Amniotic stem cell (primary cell): ENCODE measurements at places on chromosomes 5 and 9.

- no peak for DNase-seq
Measured at GRCh38 chr5:181070523-181070922, 30.5 kb downstream of the BTNL9 start.

DNA sequence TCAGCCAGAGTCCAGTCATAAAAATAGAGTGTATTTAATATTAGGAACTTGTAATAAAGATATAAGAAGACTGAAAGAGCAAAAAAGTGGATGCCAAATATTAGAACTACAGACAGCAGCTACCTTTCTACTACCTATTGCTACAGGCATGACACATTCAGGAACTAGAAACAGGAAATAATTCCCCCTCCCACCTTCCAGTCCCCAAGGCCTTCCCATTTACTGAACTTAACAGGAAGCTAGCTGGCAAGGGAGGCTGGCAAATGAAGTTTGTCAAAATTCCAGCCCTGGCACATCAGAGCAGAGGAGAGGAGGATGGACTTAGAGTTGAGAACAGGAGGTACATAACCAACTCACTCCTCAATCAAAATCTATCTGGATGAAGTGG, 50.2 kb upstream of the RIC1 start:
- DNase-seq, result no peak

- no peak for DNase-seq
Measured at GRCh38 chr5:24539613-24540012, 105.2 kb downstream of the CDH10 start.

GRCh38 chr5:178114325-178115135, 1.2 kb downstream of the N4BP3 start:
- no peak for DNase-seq

- no peak for DNase-seq
Measured at GRCh38 chr5:170913573-170913972, 51.8 kb downstream of the RANBP17 start.

DNA sequence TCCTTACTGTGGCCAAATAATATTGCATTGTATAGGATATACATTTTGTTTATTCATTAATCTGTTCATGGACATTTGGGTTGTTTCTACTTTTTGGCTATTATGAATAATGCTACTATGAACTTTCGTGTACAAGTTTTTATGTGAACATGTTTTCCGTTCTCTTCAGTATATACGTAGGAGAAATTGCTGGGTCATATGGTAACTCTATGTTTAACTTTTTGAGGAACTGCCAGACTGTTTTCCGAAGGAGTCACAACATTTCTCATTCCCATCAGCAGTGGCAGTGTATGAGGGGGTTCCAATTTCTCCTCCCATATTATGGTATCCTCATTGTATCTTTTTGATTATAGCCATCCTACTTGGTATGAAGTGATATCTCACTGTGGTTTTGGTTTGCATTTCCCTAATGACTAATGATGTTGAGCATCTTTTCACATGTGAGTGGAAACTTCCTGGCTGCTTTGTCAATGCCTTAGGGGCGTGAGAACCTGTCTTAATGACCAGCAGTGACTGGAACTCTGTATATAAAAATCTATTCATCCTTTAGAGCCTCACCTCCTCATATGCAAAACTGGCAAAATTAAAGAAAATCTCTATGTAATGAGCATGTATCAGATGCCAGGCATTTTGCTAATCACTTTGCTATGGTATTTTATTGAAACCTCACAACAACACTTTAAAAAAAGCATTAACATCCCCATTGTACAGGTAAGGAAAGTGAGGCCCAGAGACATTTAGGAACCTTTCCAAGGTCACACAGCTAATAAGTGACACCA, 47.8 kb upstream of the TGFBR1 start:
- no peak for DNase-seq

GRCh38 chr9:35771075-35771433, 17.0 kb upstream of the MSMP start:
- no peak for DNase-seq

- DNase-seq, result peak; percentile 84
Measured at GRCh38 chr5:134527156-134527960, 1.9 kb downstream of the JADE2 start.

DNA sequence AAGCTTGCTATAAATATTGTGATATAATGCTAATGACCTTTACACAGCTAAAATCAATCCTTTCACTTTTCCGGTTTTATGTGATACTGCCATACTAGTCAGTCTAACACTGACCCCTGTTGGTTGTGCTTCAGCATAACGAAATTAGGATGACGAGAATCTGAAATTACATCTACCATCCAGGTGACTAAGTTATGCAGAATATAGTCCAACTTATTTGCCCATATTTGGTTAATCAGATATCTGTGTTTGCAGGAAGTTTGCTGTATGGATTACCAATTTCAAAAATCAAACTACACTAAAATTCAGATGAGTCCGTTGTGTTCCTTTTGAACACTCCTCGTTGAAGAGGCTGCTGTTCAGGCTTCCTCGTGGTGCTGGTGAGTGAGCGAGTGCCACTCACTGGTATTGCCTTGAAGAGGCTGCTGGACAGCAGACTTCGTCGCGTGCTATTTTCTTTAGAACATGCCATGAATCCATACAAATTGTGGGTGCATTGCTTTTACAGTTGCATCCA, 32.5 kb downstream of the TENT4A start:
- DNase-seq, result peak; percentile 23

DNA sequence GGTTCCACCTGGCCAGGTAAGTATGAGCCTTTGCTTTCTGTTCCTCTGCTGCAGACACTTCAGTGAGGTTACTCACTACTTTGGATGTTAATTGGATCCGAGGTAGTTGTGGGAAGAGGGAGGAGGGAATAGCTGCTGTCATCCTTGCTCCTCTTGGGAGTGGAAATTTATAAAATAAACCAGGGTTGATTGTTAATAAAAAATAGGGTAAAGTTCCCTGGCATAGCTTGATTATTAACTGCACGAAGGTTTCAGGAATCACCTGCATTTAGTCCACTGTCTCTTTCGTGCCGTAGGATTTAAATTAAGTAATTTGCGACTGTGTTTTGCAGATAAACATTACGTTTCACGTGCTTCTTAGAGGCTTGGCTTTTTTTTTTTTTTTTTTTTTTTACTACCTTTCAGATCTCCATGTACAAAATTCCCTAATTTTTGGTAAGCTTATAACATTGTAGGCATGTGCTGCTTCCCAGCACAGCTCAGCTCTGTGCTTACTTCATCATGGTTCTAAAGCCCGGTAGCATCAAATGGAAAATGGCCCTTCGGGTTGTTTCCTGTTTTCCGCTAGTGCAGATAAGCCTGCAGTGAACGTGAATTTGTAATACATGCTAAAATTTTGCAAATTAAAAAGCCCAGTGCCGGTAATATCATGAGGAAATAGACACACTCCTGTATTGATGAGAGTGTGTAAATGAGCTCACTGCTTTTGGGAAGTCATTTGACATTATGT, 26.9 kb upstream of the LTC4S start:
- no peak for DNase-seq

GRCh38 chr9:12094046-12094445, 599.1 kb upstream of the TYRP1 start:
- DNase-seq, result no peak

GRCh38 chr5:16880547-16880946, 55.5 kb downstream of the MYO10 start:
- no peak for DNase-seq

DNA sequence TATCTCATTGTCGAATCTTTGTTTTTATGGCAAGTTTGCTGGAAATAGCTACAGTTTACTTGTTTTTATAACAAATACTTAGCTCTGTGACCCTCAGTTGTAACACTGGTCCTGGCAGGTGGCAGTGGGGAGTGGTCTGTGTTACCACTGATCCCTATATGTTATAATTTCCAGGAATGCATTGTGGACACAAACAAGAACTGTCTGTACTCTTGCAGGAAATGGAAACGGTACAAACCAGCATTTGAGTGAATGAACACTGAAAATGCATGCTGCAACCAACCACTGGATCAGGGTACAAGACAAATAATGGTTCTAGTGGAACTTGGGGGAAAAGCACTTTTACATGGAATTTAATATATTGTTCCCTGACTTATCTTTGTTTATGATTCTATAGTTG, 66.5 kb upstream of the PJA2 start:
- DNase-seq, result no peak

- DNase-seq, result no peak
Measured at GRCh38 chr5:133421394-133421793, 190.9 kb downstream of the FSTL4 start.

GRCh38 chr9:121650217-121651007, 1.0 kb upstream of the DAB2IP start:
- no peak for DNase-seq

DNA sequence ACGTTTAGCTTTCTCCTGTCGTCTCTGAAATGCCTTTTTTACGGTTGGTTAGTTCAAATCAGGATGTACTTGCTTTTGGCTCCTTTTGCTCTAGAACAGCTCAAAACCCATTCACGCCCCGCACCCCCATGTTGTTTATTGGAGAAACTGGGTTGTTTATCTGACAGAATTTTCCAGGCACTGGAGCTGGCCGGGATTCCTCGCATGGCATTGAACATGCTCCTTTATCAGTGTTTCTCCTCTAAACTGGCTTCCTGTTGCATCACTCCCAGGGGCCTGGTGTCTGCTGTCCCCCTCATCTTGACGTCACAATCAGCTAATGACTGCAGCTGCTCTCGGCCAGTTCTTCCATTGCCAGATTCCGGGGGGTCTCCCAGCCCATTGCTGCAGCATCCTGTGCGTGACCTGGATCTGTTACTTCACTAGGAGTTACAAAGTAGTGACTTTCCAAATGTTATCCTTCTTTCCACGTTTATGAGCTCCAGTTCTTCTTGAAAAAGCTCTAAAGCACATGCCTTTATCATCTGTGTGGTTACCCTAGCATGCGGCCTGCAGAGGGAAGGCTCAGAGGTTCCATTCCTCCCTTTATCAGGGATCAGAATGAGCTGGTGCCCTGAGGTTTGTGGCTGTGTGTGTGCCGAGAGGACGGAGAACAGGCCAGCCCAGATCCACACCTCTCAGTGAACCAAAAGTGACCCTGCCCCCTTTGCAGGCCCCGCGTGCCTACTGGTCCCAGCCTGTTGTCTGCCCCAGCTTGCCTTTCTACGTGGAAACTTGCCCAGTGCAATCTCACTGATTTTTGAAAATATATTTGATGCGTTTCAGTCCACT, 27.5 kb downstream of the FAM163B start:
- no peak for DNase-seq

DNA sequence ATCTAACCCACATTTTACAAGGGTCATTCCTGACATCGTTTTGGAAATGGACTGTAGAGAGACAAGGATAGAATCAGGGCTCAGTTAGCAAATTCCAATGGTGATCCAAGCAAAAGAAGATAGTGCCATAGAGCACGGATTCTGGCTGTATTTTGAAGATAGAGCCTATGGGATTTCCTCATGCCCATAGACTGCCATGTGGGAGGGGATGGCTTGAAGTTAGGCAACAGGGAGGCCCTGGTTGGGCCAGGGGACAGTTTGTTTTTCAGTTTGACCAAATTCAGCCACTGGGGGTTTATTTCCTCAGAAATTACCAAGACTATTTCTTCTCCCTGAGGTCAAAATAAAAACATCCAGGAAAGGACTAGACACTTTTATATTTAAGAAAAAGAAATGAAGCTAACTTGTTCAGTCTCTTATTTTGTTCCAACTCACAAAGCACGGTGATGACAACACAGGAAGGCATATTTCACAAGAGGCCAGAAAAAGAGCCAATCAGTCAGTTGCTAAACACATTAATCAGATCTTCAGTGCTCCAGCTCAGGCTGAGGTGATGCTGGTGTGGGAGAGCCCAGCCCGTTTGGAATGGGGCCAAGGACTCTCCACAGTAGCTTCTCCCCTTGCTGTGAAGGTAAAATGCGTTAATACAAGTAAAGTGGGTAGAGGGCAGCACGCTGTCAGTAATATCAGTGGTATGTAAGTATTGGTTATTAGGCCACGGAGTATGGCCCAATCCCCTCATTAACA, 4.4 kb upstream of the DCTN4 start:
- no peak for DNase-seq

DNA sequence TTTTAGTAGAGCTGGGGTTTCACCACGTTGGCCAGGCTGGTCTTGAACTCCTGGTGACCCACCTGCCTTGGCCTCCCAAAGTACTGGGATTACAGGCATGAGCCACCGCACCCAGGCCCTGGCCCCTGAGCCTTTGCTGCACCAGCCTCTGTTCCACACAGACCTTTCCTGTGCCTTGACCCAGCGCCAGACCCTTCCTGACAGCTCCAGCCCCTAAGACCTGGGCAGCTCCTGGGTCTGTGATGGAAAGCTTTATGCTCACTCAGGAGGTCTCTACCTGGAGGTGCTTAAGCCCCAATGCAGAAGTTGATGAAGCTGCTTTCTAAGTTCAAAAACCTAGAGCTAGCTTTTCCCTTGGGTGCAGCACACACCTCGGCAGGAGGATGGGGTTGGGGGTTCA, 58.8 kb upstream of the NEK6 start:
- no peak for DNase-seq

DNA sequence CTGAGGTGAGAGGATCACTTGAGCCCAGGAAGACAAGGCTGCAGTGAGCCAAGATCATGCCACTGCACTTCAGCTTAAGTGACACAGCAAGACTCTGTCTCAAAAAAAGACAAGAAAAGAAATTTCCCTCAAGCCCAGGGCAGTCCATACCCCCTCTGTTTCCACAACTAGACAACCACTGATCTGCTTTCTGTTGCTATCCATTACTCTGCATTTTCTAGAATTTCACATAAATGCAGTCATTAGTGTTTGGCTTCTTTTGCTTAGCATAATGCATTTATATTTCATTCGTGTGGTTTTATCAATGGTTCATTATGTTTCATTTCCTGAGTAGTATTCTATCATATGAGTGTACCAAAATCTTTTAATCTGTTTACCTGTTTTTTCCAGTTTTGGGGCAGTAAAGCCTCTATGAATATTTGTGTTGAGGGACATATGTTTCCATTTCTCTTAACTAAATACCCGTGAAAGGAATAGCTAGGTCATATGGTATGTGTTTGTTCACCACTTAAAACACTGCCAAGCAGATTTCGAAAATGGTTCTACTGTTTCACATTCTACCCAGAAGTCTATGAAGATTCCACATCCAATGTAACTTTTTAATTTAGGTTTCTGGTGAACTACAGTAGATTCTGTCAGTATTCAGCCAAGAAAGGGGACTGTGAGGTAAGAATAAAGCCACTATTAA, 271.8 kb downstream of the ZNF608 start:
- DNase-seq, result no peak

- no peak for DNase-seq
Measured at GRCh38 chr9:37302277-37302676, 120.2 kb upstream of the GRHPR start.

- DNase-seq, result peak; percentile 2
Measured at GRCh38 chr9:17793713-17794622, 215.1 kb downstream of the SH3GL2 start.
